ENCODE measurements at places on chromosomes 2 and 18.

GRCh38 chr2:69618362-69618761 is 25.2 kb downstream of the AAK1 start:
- no peak for DNase-seq

DNA sequence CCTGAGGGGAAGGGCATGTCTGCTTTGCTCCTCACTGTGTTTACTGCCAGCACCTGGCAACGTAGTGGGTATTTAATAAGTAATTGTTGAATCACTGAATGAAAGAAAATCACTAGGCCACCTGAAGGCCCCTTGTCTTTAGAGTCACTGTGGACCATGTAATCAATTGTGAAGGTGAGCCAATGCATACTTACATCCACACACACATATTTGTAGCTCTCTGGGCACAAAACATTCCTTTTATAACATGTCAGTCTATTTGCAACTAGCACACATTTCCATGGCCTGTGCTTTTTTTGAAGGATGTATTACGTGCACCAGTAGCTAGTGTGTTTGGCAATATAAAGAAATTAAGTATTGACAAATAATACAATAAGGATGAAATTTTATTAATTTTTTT is 11.2 kb downstream of the ATP8B1 start:
- DNase-seq: no peak

DNA sequence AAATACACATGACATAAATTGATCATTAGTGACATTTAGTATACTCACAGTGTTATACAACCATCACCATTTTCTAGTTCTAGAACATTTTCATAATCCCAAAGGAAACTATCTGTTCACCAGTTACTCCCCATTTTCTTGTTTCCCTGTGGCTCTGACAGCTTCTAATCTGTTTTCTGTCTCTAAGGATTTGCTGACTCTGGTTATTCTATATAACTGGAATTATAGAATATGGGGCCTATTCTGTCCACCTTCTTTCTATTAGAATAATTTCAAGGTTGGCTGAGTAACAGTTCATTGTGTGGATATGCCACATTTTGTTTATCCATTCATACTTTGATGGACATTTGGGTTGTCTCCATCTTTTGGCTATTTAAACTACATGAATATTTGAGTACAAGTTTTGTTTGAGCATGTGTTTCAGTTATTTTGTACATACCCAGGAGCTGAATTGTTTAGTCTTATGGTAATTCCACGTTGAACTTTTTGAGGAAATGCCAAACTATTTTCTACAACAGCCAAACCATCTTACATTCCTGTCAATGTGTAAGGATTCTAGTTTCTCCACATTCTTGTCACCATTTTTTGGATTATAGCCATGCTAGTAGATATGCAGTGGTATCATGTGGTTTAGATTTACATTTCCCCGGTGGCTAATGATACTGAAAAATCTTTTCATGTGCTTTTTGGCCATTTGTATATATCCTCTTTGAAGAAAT is 20.5 kb downstream of the KIAA1328 start:
- no peak for DNase-seq

GRCh38 chr18:52236131-52236530 is 103.9 kb upstream of the DCC start:
- DNase-seq: no peak

- DNase-seq: no peak
Measured at GRCh38 chr2:38037325-38037724, 38.6 kb downstream of the CYP1B1 start.

DNA sequence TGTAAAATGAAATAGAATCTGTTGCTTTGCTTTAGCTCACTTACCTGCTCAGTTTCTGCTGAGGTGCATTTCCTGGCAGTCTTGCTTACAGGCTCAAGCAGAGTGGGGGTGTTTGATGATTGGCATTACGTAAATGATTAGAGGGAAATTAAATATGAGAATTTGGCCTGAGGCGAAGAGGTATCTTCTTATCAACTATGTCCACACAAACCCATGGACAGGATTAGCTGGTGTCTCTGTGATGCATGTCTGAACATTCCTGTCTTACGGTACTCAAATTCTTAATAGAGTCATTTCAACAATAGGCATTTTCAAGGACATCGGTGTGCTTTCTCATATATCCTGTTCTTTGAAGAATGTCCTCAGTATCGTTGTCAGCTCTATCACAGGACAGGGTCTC is 102.1 kb downstream of the PRPF40A start:
- no peak for DNase-seq

- no peak for DNase-seq
Measured at GRCh38 chr2:121527009-121527682, 3.5 kb upstream of the RNU4ATAC start.

GRCh38 chr2:54945391-54946219 is 104.6 kb downstream of the RTN4 start:
- DNase-seq: no peak

DNA sequence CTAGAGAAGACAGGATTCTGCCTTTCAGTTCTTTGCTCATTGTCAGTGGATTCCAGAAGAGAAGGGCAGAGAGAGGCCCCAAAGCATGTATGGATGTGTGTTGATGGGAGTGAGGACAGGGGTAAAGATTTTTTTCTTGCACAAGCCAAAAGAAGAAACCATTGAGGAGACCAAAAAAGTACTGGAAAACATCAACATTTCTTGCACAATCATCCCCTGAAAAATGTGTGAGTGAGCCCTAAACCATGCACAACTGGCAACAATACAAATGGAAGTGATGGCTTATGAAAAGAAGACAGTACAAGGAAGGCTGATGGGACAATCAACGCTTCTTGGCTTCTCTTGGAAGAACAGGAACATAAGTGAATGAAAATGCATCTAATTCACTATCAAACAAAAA is 5.6 kb upstream of the SMAD7 start:
- DNase-seq: no peak

DNA sequence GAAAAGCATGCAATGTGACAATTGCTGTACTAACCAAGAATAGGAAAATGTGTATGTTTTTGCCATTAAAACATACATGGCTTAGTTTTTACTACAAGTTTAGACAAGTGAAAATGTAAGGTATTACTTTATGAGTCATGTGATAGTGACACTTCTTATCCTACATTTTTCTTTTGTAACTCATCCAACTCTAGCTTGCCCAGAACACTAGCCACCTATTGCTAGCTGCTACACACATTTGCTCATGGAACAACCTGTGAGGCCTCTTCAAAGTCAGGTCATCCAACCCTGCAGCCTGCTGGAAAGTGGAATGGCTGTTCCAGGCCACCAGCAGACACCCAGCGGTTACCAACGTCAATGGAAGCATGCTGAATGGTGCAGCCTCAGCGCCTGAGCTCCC is 1043.9 kb downstream of the TMEM182 start:
- DNase-seq: no peak

GRCh38 chr18:74944676-74945075 is 264.3 kb downstream of the PTGR3 start:
- no peak for DNase-seq

DNA sequence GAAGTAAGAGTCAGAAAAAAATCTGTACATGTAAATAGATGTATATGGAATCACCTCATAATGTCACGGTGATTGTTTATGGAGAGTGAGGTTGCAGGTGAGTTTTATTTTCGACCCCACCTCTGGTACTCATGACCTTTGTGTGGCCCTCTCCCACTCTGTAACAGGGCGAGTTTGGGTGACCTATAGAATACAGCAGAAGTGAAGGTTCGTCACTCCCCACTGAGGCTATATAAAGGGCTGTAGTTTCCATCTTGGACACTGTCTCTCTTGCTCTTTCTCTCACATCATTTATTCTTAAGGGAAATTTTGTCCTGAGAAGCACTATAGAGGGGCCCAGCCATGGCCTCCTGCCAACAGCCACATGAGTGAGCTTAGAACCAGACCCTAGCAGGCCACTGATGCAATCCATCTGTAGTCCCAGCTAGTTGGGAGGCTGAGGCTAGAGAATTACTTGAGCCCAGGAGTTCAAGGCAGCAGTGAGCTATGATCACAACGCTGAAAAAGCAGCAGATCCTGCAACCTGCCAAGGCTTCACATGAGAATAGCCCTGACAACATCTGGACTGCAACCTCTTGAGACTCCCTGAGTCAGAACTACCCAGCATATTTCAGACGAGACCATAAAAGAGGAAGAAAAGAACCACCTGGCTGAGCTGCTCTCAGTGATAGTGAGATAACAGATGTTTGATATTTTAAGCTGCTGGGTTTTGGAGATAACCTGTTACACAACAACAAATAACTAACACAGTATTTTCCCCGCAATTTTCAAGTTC is 74.3 kb upstream of the SLC1A4 start:
- no peak for DNase-seq

- DNase-seq: peak; percentile 53
Measured at GRCh38 chr18:76406791-76407190, 88.3 kb downstream of the ZNF516 start.

- DNase-seq: no peak
Measured at GRCh38 chr2:157393348-157393747, 50.5 kb downstream of the CYTIP start.

GRCh38 chr2:133570542-133570941 is 2.3 kb upstream of the NCKAP5 start:
- no peak for DNase-seq

- DNase-seq: no peak
Measured at GRCh38 chr2:9737053-9737875, 106.0 kb upstream of the TAF1B start.

DNA sequence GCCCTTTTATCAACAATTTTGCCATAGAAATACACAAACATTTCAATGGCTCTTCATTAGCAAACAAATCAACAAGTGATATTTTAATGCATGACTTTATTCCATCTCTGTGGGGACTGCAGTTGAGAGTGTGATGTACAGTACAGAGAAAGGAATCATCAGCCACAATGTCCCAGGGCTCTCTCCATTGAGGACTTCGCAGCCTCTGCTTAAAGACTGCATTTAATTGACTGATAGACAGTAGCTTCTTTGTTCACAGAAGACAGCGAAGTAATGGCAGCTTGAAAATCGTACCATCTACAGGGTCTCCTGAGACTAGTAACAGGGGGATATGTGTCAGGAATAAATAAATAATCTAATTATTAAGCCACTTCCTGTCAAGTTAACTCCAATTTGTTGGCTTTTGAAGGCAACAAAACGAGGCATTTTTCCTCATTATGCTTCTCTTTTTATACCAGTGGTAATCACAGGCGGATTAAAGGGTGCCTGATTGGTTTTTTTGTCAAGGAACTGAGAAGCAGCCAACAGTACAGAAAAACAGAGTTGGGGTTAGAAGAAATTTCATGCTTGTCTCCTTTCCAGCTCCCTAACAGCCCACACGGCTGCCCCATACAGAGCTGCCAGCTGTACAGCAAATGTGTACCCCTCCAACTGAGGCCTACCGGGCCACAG is 164.3 kb downstream of the ZNF521 start:
- DNase-seq: no peak

DNA sequence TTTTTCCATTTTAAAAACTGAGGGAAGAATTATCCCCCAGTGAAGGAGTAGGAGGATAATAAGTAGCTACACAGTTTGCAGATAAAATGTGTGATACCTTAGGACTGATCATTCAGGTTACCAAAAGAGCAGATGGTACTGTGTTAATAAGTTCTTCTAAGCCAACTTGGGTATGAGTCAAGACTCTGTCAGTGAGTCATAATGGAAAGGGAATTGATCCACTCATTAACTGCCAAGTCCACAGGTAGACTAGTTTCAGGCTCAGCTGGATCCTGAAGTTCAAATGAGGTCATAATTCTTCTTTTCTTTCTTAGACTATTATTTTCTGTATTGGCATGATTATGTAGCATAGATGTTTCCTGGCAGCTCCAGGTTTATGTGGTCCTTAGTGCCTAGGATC is 142.4 kb upstream of the ALPP start:
- DNase-seq: peak; percentile 4

DNA sequence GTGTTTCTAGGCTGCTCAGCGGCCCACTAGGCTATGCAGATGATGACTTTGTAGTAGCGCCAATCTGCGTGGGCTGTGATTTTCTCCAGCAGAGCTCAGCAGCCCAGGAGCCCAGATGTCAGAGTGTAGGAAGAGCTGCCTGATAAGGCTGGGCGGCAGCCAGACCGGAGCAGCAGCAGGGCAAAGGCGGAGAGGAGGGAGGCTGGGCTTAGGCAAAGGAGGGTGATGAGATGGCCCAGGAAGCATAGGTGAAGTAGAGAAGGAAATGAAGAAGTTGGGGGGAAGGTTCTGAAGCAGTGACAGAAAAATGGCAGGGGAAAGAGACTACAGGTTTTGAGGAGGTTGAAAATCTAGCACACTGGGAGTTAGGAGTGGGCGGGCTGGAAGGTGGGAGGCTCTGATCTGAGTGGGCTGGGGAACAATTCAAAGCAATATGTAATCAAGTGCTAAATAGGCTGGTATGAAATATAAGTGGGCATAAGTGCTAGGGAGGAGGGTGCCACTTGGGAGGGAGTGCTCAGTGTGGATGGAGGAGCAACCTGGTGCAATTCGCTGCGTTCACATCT is 50.6 kb upstream of the STPG4 start:
- no peak for DNase-seq

DNA sequence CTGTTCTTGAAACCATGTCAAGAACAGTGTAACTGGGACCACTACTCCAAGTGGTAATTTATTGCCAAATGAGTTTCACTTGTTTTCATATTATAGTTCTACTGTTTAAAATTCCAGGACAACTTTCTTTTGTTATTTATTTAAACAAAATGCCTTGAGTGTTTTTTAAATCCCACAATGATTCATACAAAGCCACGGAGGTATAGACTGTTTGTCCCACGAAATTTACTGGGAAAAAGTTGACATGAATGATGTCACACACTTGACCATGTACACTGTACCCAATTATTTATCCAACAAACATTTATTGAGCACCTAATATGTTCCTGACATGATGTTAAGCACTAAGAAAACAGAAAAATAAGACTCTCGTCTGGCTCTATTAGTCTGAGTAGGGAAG is 243.9 kb upstream of the SIX2 start:
- no peak for DNase-seq

DNA sequence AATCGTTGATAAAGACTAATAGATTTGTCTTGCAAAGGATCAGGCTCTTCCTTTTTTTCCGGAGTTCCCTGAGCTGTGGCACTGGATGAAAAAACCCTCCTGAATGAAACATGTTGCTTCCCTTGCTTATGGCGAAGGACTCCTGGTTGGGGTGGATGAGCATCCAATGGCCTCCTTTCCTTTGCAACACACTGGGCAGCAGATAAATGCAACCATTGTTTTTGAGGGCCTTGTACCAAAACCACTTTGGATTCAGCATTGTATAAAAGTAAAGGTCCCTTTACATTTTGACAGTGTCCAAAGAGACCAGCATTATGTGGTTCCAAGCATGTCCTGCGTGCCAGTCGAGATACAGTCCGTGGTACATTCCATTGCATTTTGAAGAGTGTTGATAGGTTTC is 44.7 kb downstream of the FAM210A start:
- DNase-seq: no peak

- DNase-seq: no peak
Measured at GRCh38 chr18:66872277-66872676, 268.4 kb upstream of the CDH19 start.

DNA sequence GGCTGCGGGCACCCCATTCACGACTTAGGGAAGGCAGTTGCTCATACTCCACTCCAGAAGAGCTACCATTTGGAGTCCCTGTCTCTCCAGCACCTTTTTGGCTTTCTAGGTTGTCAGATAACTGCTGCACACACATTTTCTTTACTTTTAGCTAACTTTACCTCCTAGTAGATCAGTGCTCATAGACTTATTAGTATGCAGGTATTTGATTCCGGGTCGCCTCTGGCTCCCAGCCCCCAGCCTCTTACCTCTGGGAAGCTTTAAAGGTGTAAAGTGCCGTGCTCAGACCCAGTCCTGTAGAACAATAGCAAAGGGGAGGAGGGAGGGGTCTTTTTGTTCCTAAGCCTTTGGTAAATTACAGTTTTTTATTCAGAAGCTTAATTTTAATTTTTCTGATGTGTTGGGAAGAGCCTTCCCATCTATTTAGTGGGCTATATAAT is 102.9 kb downstream of the SPTBN1 start:
- DNase-seq: no peak
